ENCODE measurements at places on chromosomes 16 and 17. TPM values are rescaled to one million over a fixed set of nuclear protein-coding genes. Genes with fewer than 3 reads are reported as not detected.

The PLA2G10 gene
- 0.94 TPM for total RNA-seq

The TBC1D24 gene
- total RNA-seq: 19.3 TPM

The KRT33B gene
- total RNA-seq: not detected

The CTRB1 gene
- not detected for total RNA-seq

The NAA38 gene
- 17.1 TPM for total RNA-seq

The SLC38A8 gene
- total RNA-seq: not detected

The KCNJ2 gene
- total RNA-seq: 4.4 TPM

The ATF7IP2 gene
- 30.4 TPM for total RNA-seq

DNA sequence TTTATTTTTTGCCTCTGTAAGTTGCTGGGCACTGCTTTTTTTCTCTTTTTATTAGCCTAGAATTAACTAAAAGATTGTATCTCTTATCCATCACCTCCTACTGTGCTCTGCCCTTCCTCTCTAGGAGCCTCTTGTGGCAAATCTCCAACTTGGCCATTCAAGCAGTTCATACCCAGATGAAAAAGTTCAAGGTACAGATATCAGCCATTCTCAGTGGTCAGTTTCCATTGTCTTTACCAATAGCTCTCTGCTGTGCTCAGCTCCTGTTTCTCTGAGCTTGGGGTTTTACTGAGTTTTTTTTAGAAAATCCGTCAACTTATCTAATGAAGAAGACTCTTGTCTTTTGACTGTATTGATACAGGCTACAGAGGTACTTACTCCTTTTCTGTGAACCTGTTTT is 15.6 kb downstream of the MOSMO start:
- peak; percentile 12 for DNase-seq

GRCh38 chr17:16661217-16661616 is 7.6 kb upstream of the ZNF624 start:
- no peak for DNase-seq

DNA sequence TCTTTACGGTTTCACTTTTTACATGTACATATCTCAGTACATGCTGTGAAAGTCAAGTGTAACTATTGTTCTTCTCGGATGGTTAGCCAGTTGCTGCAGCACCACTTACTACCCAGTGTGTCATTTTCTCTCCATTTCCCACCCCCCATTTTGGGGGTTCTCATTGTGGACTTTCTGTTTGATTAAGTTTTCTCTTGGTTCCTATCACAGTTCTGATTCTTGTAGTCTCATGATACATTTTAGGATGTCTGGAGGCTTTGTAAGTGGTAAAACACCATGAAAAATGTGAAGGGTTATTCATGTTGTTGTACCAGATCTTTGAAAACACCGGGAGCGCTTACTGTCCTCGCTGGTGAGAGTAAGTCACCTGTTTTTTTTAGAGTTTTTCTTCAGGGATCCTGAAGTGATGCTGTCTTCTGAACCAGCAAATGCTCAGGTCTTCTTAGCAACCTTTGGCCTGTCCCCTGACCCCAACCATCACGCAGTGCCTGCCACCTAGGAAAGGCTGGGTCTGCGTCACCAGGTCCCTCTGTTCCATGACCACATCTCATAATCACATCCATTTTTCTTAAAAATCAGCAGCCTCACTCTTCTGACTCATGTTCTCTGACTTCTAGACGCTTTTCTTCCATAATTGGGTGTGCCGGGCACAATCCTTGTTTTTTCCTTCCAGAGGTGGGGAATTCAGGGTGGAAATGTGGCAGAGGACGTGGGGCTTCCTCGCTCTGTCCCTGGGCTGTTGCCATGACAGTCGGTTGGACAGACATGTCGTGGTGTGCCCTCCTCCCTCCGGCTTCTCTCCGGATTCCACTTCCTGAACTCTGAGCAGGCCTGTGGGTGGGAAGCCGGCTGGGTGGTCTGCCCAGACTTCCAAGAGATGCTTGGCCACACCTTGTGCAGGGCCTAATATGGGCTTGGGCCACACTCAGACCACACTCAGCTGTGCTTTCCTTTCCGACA is 102.6 kb downstream of the NTN1 start:
- DNase-seq: no peak

GRCh38 chr16:86768999-86769398 is 190.7 kb downstream of the FOXL1 start:
- no peak for DNase-seq

- no peak for DNase-seq
Observed at GRCh38 chr16:64133366-64133765, 988.5 kb downstream of the CDH11 start.

DNA sequence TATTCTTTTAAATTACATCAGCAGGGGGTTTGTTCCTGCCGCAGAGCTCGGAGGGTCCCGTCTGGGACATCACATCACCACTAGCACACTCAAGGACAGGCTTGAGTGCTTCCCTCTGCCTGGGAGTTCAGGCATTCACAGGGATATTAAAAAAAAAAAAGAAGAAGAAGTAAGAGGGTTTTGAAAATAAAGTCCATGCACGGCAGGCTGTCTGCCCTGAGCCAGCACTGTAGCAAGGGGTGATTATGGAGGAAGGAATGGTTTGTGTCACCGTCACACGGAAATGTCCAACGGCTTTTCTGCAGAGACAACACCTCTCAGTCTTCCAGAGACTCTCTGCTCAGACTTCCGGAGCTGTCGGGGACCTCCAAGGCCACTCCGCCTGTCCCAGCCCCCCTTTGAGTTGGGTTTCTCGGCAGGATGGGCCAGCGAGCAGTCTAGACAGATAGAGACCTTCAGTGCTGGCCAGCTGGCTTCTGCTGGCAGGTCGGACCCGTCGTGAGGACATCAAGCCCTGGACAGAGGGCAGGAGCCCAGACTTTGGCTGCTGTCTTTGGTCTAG is 33.6 kb downstream of the MEOX1 start:
- DNase-seq: no peak

DNA sequence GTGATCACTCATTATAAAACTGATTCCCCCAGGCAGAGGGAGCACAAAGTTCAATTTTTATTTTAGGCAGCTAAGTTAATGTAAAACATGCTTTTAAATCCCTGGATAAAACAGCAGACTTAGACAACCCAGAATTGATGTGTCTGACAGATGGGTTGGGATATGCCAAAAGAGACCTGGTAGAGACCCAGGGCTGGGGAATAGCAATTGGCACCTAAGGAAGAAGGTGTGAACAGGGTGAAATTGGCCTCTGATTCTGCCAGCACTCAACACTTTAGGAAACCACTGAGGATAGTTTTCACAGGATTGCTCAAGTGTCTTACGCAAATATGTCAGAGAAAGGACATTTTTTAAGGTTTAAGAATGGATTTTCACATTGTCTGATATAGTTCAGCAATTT is 938.2 kb upstream of the CDH8 start:
- DNase-seq: no peak

GRCh38 chr17:64103391-64104364 is 26.3 kb downstream of the ERN1 start:
- DNase-seq: no peak

GRCh38 chr16:89266521-89267134 is 49.1 kb downstream of the ZNF778 start:
- DNase-seq: no peak

DNA sequence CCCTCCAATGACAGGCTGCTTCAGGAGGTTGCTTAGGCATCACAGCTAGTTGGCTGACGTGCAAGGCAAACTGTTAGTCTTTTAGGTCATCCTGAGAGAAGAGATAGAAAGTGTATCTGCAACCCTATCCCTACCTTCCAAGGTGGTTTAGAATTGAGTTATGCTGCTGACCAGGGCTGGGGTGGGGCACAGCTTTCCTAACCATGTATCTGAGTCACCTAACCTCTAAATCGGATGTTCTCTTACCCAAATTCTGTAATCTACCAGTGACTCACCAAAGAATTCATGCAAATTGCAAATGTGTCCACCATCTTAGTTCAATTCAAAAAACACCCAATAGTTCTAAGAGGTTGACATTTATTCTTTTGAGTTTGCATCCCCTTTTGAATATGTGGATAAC is 107.2 kb upstream of the DYNLRB2 start:
- DNase-seq: no peak

- DNase-seq: no peak
Observed at GRCh38 chr17:42493319-42493718, 34.6 kb downstream of the ATP6V0A1 start.

DNA sequence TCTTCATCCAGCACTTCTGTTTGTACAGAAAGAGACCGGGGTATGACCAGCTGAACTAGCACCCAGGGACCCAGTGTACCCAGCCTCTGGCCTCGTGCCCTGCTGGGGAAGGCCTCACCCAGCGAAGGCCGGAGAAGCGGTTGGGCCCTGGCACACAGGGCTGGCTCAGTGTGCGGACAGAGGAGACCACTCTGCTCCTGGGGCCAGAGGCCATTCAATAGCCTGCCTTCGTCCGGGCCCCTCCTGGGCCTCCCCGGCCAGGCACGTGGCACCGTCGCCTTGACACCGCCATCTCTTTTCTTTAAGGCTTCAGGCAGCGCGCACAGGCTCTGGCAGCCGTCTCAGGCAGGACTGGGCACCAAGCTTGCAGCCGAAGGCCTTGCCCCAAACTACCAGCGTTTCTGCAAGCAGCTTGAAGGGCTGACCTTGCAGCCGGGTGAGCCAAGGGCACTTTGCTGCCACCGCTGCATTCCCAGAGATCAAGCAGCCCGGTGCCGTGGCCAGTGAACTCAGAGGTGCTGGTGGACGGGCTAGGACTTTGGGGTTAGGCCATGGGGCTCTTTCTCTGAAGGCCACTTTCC is 8.0 kb downstream of the TAX1BP3 start:
- DNase-seq: no peak

GRCh38 chr17:49218941-49219913 is 8.7 kb downstream of the ABI3 start:
- DNase-seq: peak; percentile 64

GRCh38 chr17:83143817-83144231 is 64.4 kb downstream of the METRNL start:
- DNase-seq: no peak

GRCh38 chr17:1059131-1059795 is 62.3 kb downstream of the TIMM22 start:
- DNase-seq: no peak

GRCh38 chr16:86231321-86231995 is 278.9 kb upstream of the FOXF1 start:
- DNase-seq: no peak

GRCh38 chr16:12330946-12331345 is 354.4 kb downstream of the SNX29 start:
- no peak for DNase-seq

GRCh38 chr16:12405089-12405488 is 398.6 kb downstream of the CPPED1 start:
- no peak for DNase-seq

DNA sequence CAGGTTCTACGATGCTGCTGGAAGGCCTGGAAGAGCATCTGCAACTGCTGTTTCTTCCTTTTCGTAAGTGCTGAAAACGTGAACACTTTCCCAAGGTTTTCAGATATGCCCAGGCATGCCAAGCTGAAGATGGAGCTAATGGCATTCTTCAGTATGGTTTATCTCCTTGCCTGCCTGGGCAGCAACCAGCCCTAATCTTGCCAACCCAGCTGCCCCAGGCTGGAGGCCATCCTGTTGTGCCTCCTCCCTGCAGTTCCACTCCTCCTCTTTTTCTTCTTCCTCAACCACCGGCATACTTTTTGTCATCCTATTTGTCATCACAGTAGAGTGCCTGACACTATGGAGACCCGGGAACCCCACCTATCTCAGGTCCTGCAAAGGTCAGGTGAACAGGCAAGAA is 1849.3 kb downstream of the TP53TG3F start:
- no peak for DNase-seq

DNA sequence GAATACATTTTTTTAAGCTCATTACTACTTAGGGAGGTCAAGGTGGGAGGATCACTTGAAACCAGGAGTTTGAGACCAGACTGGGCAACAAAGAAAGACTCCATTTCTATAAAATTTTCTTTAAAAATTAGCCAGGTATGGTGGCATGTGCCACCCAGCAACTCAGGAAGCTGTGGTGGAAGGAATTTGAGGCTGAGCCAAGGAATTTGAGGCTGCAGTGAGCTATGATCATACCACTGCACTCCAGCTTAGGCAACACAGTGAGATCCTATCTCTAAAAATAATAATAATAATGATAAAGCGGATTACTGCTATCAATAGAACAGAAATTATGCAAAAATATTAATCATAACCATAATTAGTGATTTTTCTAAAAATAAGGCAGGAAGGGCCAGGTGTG is 170.3 kb downstream of the COPRS start:
- no peak for DNase-seq

- DNase-seq: no peak
Observed at GRCh38 chr16:2663553-2664546, 18.5 kb upstream of the KCTD5 start.

- no peak for DNase-seq
Observed at GRCh38 chr17:45345246-45345553, 28.4 kb upstream of the MAP3K14 start.

DNA sequence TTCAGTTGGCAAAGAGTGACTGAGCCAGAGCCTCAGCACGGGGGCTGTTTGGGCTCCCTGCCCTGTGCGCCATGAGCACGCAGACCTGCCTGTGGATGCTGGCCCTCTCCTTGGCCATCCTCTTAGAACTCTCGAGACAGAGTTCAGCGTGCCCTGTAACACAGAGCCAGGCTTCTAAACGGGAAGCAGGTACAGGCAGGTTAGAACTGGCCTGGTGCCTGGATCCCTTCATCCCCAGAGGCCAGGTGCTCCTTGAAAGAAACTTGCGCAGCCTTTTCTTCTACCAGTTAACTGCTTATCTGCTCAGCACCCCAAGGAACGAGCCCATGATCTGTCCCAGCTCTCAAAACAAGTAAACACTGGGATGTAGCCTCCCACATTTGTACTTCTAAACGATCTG is 6.9 kb downstream of the CCNF start:
- DNase-seq: no peak

- DNase-seq: no peak
Observed at GRCh38 chr16:56190048-56190676, 1.1 kb upstream of the GNAO1 start.

DNA sequence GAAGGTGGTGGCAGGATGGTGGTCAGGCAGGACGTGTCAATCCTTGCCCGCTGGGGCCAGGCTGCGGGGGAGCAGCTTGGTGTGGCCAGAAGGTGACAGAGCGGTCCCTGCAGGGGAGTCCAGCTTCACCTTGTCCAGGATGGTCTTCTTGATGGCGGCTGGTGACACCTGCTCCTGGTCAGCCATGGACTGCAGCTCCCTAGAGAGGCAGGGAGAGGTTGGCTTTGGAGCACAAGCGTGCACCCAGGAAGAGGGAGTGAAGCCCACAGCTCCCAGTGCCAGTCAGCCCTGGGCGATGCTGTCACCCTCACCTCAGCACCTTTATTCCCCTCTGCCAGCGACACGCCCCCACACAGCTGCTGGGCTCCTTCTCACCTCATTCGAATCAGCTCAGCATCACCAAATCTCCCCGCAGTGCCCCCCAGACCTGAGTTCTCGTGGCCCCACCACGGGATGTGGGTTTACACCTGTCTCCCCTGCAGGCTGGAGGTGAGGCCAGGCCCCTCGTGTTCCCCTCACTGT is 3.9 kb downstream of the PYCR1 start:
- no peak for DNase-seq

- DNase-seq: no peak
Observed at GRCh38 chr16:1182316-1182671, 29.4 kb downstream of the CACNA1H start.

- DNase-seq: no peak
Observed at GRCh38 chr17:79845601-79845949, 6.3 kb upstream of the CBX4 start.

GRCh38 chr16:23107936-23108335 is 41.3 kb downstream of the USP31 start:
- DNase-seq: no peak

Data from GM23338 (cell line).